ENCODE measurements at places on chromosomes 2 and 18.

DNA sequence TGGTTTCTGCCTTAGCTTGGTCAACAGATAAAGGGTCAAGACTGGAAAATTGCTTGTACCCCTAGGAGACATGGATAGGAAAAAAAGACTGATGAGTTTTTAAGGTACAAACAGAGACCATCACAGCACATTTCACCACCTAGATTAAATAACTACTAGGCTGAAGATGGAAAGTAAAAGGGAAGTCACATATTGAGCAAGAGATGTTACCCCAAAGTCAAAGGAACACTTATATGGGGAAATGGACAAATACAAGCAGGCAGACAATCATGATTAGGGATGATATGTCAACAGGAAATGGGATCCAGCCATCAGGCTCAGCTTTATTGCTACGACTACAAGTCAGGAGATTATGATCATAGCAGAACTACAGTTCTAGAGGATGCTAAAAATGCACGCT lies 1643.1 kb upstream of the CELF4 start:
- DNase-seq: no peak

DNA sequence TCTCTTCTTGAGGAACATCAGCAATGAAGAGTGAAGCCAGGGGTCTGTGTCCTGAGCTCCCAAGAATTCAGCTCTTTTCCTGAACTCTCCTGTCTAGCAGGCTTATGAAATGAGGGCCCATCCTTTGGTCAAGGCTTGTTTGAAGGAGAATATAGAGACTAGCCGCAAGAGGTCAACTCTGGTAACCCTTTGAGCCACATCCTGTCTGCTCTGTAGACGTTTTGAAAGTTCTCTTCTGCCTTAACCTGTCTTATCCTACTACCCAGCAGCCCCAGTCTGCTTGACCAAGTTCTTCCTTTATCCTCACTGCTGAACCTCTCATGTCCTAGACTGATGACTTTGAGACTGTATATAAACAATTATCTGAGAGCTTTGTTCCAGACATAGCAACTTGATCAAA lies 5.4 kb downstream of the SEMA4F start:
- DNase-seq: no peak

DNA sequence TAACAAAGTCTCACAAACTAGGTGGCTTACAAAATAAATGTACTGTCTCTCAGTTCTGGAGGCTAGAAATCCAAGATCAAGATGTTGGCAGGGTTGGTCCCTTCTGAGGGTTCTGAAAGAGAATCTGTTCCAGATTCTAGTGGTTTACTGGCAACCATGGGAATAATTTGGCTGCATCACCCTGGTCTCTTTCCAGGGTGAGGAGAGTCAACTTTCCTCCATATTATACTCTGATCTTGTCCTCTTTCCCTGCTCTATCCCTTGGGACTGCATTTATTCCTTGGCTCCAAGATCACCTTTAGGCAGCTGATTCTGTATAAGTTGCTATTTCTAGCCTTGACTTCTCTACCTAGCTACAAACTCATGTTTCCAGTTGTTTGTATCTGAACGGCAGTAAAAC lies 35.2 kb downstream of the SLC40A1 start:
- DNase-seq: no peak

- no peak for DNase-seq
These were observed 10.5 kb upstream of the SLC1A4 start for GRCh38 chr2:64978514-64979268.

DNA sequence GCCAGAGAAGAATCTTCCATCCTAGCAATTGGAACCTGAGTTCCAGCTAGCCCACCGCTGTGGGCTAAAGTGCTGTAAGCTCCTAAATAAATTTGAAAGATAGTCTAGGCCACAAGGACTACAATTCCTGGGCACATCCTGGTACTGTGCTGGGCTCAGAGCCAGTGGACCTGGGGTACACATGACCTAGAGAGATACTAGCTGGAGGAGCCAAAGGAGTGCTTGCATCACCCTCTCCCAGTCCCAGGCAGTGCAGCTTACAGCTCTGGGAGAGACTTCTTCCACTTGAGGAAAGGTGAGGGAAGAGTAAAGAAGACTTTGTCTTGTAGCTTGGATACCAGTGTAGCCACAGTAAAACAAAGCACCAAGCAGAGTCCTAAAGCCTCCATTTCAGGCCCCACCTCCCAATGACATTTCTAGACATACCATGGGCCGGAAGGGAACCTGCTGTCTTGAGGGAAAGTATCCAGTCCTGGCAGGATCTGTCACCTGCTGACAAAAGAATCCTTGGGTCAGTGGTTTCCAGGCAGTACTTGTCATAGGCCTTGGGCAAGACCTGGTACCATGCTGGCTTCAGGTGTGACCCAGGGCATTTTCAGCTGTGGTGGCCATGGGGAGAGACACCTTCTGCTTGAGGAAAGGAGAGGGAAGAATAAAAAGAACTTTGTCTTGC lies 89.5 kb downstream of the TMEM185B start:
- DNase-seq: no peak

GRCh38 chr2:37188570-37188969 lies at the start of gene SULT6B1:
Gene SULT6B1, minus strand, starts transcription at chr2:37188670. Its CDS starts 30 bp downstream, at chr2:37188640.
- DNase-seq: no peak

- DNase-seq: no peak
These were observed 179.4 kb upstream of the ZFP36L2 start for GRCh38 chr2:43405829-43406228.

DNA sequence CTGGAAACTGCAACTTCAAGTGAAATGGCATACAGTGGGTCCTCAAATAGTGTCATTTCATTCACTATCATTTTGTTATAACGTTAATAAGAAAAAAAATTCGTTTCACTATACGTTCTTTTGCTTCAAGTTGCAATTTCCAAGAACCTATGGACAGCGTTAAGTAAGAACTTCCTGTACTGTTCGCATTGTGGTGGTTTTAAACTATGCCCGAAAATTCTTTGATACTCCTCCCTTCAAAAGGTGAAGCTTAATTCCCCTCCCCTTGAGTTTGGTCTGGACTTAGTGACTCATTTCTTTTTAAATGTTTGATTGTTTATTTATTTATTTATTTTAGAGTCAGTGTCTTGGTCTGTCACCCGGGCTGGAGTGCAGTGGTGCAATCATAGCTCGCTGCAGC lies 20.7 kb downstream of the GNLY start:
- no peak for DNase-seq

GRCh38 chr2:23475473-23475872 lies 90.5 kb downstream of the KLHL29 start:
- DNase-seq: no peak

- DNase-seq: no peak
These were observed 222.5 kb upstream of the COPS8 start for GRCh38 chr2:236862961-236863728.
